Smooth muscle cell of the brain vasculature (primary cell): ENCODE measurements at places on chromosomes 16 and 17.

DNA sequence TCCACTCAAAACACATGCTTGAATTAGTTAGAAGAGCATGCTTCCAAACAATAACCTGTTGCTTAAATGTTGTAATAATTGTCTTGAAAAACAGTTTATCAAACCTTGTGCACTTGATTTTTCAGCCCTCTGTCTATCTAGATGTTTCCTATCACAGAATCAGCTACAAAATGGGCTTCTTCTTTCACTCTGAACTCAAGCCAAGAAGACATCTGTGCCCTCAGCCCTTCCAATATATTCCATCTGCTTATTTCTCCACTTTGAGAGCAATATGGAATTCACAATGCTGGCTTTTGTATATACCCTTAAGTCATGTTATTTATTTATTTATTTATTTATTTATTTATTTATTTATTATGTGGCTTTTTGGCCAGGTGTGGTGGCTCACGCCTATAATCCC lies 234.2 kb downstream of the TOX3 start:
- no peak for DNase-seq

DNA sequence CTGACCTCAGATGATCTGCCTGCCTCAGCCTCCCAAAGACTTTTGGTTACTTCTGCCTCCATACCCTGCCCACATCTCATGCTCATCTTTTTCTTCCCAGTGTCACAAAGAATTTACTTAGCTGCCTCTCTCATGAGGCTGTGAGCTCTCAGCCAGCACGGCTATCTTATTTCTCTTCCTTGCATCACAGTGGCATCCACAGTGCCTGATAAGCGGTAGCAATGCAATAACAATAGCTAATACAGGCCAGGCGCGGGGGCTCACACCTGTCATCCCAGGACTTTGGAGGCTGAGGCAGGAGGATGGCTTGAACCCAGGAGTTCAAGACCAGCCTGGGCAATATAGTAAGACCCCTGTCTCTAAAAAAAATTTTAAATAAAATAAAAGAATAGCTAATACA lies 15.5 kb upstream of the MARVELD3 start:
- DNase-seq, result no peak

GRCh38 chr16:12788758-12789157 lies 14.9 kb downstream of the CPPED1 start:
- no peak for DNase-seq

DNA sequence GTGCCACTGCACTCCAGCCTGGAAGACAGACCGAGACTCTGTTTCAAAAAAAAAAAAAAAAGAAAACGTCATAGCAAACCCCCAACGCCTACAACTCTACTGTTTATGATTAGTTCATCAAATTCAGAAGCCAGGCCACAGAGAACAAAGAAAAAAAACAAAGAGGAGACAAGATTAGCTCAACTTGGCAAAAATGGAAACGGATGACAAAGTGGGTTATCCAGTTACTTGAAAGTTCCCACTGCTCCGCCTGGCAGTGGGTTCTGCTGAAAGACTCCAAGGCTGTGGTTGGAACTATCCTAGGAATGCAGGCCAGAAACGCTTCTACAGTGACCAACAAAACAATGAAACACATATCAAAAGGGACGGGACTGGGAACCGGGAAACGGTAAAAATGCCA lies 53.1 kb downstream of the MRM3 start:
- peak; percentile 84 for DNase-seq

DNA sequence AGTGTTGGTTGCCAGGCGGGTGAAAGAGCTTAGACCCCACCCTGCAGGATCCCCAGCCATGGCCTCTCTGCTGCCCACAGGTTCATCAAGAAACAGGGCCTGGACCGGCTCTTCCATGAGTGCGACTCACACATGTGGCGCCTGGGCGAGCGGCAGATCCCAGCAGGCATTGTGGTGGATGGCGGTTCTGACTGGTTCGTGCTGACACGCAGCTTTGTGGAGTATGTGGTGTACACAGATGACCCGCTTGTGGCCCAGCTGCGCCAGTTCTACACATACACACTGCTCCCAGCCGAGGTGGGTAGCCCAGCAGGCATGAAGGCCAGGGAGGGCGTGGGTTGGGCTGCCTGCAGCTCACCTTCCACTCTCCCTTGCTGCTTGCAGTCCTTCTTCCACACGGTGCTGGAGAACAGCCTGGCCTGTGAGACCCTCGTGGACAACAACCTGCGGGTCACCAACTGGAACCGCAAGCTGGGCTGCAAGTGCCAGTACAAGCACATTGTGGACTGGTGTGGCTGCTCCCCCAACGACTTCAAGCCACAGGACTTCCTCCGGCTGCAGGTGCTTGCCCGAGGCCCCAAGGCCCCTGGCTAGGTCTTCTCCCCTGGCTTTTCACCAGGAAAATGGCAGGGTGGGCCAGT lies 9.9 kb downstream of the XYLT2 start:
- no peak for DNase-seq

GRCh38 chr16:77617553-77617952 lies 104.8 kb upstream of the NUDT7 start:
- no peak for DNase-seq

DNA sequence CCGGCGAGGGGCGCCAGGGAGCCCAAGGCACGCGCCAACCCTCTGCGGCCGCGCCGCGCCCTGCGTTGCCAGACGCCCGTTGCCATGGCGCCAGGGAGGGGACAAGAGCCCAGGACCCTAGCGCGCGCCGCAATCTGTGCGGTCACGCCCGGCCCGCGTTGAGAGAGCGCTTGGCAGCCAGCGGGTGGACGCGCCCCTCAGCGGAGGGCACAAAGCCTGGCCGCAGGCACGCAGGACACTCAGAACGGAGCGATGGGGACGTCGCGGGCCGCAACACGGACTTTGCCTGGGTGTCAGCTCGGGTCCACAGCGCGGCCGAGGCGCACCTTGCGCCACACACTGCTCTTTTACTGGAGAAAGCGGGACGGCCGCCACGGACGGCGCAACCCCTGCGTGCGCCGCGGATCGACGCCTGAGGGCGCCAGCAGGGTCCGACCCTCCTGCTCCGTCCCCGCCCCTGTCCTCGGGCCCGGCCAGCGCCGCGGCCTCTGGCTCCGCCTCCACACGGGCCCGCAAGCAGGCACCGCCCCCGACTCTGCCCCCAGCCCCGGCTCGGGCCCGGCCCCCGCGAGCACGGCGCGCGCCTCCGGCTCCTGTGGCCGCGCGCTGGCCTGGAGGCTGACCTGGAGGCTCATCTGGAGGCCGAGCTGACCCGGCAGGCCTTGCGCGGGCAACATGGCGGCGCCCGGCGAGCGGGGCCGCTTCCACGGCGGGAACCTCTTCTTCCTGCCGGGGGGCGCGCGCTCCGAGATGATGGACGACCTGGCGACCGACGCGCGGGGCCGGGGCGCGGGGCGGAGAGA lies at the start of gene GFER:
Gene GFER (plus strand): TSS at position 650 of the 803 bp plus-strand sequence. CDS start 26 bp downstream, at position 676.
- peak; percentile 68 for DNase-seq

- DNase-seq, result no peak
Measured at GRCh38 chr16:73095885-73096421, 48.0 kb upstream of the ZFHX3 start.

GRCh38 chr17:74467221-74467951 lies 952 bp downstream of the CD300A start:
- no peak for DNase-seq

GRCh38 chr17:79993390-79994227 lies 42.1 kb downstream of the TBC1D16 start:
- peak; percentile 62 for DNase-seq

GRCh38 chr17:33375103-33375502 lies 82.0 kb upstream of the ASIC2 start:
- DNase-seq, result no peak

DNA sequence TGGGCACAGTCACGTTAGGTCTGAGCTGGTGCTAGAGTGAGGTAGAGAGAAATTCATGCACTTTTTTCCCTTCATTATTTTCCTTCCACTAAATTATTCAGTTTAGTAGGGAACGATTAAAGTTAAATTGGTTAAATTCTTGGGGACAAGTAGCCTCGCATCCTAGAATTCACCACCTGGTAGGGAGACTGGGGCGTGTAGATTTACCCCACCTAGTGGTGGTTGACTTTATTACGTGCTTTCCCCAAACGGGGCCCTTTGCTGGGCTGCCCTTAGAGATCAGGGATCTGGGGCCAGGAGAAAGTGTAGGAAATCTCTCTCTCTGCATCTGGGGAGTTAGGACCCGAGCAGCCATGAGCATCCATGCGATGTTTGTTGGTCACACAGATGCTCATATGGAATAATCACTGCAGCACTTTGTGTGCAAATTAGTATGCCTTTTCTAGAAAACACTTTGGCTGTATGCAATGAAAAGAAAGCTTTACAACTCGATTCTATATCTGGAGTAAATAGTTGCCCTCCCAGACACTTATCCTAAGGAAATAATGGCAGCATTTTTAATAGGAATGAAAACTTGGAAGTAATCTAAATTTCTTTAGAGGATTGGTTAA lies 107.0 kb downstream of the PLCG2 start:
- no peak for DNase-seq
